Stimulated activated CD4-positive, alpha-beta T cell treated with anti-CD3 and anti-CD28 coated beads, Interleukin-12 subunit alpha, Interleukin-12 subunit beta, amount 100 ng/mL, for 24 hours (primary cell): ENCODE measurements at places on chromosomes 6 and 20.

- DNase-seq: no peak
Observed at GRCh38 chr20:17897566-17898307, 70.9 kb downstream of the SNX5 start.

DNA sequence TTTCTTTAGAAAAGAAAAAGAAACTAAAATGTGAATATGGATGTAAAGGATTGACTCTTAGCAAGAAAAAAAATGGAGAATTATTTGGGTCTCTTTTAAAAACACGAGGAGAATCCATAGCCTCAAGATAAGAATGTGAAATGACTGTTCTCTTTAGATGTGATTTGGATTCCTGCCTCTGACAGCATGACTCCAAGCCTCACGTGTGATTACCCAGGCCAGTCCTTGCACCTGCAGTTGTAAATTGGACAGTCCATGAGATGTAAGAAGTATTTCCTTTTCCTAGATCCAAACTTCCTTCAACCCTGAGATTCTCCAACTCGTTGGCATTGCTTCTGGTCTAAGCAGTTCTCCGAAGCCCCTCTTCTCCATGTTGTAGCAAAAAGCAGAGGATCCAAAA, 31.9 kb downstream of the SLC2A12 start:
- no peak for DNase-seq

- DNase-seq: no peak
Observed at GRCh38 chr20:21031666-21032065, 74.5 kb downstream of the LINC00237 start.

DNA sequence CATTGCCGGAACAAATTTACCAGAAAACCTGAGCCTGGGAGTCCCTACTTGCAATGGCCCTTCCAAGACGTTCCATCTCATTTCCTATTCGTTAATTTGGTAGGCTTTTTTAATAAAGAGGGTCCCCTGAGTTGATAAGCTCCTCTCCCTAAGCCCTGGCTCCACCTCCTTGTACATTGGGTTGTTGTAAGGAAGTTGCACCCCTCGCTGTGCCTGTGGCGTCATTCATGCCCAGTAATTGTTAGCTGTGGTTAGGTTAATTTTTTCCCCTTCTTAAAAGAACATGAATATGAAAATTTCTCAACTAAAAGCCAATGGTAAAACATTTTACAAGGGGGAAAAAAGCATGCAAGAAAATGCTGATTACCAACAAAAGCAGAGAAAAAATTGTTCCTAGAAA, 91.9 kb downstream of the SLC24A3 start:
- DNase-seq: no peak

DNA sequence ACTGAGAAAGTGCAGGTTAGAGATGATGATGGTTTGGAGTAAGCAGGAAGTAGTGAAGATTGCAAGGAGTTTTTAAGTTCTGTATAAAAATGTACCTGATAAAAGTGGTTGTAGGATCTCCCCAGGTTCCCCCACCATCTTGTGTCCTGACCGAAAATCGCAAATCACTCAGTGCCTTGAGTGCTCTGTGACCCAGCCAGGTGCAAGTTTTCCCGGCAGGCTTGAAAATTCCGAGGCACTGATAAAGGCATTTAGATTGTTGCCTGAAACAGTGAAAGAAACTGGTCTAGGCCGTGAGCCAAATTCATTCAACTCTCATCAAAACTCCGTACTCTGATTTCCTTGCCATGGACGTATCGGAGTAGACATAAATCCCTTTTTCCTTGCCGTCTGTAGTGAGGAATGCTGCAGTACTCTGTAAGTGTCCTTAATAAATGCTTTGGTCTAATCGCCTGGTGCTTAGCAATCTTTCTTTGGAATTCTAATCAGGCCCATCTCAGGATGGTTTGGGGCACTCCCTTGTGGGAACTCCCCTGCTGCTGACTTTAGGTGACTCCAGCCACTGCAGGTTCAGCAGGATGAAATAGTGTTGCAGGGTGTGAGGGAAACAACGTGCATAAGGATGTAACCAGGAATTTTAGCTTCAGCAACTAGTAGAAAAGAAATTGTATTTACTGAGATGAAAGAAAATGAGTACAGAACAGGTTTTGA, 1199.8 kb upstream of the MAP3K7 start:
- no peak for DNase-seq

DNA sequence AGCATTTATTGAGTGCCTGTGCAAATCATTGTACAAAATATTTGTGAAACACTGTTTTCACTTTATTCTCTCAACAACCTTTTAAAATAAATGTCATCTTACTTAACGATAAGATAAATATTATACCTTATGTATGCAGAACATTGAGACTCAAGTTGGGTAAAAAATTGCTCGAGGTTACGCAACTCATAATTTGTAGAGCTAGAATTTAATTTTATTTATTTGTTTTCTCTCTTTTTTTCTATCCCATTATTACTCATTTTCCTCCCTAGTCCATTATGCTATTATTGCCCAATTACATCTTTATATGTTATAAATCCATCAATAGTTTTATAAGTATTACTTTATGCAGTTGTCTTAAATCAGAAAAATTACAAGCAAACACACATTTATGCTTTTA, 77.4 kb upstream of the ELOVL5 start:
- DNase-seq: no peak

DNA sequence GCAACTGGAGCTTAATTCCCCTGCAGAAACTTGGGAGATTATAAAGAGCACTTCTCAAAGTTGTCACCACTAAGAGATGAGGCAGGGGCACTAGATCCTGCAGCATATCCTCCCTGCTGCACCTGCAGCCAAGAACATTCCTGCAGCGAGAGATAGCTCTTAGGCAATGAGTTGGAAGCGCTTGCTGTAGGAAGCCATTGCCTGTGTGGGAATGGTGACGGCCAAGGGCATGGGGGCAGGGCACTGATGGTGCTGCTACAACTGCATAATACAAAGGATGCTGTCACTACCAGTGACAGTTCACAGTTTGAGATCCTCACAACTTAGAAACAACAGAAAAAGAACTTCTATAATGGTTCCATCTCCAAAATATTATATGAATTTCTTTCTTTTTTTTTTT, 89.9 kb downstream of the CDS2 start:
- DNase-seq: no peak

GRCh38 chr6:43508481-43509141, 1.5 kb downstream of the LRRC73 start:
- no peak for DNase-seq

- DNase-seq: no peak
Observed at GRCh38 chr6:6942091-6942490, 165.7 kb upstream of the RREB1 start.

DNA sequence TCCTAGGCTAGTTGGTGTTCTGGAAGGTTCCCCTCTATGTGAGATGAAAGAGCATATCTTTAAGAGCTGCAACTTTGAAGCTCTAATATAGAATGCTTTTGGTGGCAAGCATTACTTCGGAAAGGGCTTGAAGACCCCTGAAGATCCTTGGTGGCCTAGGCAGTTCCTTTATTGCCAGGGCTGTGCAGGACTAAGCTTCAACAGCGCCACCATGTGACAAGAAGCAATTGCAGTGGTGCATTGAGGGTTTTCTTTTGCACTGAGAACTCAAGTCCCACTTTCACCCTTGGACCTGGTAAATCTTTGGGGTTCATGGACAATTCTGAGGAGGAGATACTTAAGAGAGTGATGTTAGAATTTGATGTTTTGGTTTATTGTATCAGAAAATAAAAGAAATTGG, 237.4 kb upstream of the GMDS start:
- no peak for DNase-seq

GRCh38 chr6:131129689-131130553, 5.3 kb upstream of the AKAP7 start:
- DNase-seq: no peak

GRCh38 chr6:44151348-44152108, 7.1 kb upstream of the CAPN11 start:
- DNase-seq: peak; percentile 59

- no peak for DNase-seq
Observed at GRCh38 chr6:112935402-112936078, 588.4 kb downstream of the RFPL4B start.

DNA sequence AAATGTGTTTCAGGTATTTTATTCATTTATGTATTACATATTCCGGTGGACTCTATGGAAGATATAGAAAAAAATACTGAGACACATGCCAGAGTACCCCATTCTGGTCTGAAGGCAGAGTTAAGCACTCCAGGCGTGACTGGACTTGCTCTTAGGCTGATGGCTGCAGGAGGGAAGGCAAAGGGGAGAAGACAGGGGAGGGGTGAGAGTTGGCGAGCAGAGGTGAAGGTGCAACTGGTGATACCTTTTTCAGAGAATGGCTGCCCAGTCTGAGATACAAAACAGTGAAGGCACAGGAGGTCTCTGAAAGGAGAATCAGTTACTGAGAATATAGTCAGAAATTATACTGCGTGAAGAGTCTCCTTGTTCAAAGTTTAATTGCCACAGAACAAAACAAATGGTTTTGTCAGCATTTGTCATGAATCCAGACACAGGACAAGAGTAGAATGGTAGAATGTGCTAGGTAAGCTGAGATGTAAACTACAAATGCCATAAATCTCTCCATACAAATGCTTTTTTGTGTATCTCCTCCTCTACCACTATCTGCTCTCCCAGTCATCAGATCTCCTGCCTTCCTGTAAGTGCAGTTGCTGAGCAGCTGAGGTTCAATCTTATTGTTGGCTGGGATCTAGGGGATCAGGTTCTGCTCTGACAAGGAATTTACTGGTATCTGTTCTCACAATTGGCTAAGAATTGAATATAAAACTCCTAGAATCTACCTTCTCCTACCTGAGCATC, 104.2 kb upstream of the DST start:
- no peak for DNase-seq

- DNase-seq: no peak
Observed at GRCh38 chr20:40056171-40056570, 632.9 kb downstream of the MAFB start.

DNA sequence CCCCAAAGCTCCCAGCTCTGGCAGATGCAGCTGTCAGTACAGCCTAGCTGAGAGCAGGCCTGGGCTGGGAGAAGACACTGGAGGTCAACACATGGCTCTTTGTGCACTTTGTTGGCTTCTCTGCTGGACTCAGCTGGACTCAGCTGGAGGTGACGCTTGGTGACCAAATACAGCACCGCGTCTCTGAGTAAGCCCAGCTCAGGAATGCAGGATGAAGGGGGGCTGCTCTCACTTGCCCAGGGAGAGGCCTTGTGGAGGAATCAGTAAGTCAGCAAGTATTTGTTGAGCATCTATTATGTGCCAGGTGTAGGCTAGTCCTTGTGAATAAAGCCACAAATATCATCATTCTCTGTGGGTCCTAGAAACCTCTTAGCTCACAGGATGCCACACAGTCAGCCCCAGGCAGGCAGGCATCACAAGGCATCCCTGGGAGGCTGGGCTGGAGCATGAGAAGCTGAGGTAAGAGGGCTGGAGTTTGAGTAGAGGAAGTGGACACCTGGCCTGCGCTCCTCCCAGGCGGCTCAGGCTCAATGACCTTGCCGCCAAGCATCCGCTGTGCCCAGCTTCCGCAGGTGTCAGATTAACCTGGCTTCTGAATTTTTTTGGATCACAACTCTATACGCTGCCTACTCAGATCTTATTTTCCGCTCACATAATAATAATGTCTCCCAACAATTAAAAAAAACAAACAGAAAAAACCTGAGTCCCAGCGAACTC, 95.4 kb downstream of the TMEM170B start:
- DNase-seq: no peak

- no peak for DNase-seq
Observed at GRCh38 chr6:38214159-38214558, 394.6 kb downstream of the ZFAND3 start.

DNA sequence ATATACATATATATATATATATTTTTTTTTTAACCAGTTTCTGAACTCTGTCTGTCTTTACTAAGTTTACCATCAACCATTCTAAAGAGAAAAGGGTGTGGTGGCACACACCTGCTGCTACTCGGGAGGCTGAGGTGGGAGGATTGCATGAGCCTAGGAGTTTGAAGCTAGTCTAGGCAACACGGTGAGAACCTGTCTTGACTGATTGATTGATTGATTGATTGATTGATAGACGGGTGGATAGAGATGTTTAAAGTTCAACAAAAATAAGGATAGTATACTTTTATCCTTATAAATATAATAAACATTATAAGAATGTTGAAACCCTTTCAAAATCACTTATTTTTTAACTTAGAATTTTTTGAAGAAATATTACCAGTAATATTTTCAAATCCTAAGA, 30.2 kb downstream of the CEP57L1 start:
- no peak for DNase-seq

DNA sequence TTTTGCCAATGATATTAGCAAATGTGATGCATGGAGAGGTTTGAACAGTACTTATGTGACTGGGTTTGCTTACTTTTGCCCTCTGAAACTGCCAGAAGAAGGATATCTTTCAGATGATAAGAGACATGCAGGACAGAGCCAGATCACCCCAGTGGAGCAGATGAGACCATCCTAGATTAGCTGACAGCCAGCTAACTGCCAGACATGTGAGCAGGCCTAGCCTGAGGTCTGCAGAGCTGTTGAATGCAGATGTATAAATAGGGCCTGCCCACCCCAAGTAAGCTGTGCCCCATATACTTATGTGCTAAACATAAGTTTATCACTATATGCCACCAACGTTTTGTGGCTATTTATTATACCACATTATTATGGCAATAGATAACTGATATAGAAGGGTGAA, 5.9 kb downstream of the ZSCAN31 start:
- DNase-seq: no peak

GRCh38 chr20:56781108-56781739, 152.1 kb downstream of the TFAP2C start:
- DNase-seq: no peak

GRCh38 chr20:18465536-18466200, 1.2 kb downstream of the DZANK1 start:
- DNase-seq: no peak

GRCh38 chr20:44835661-44836221, 25.4 kb upstream of the RIMS4 start:
- no peak for DNase-seq

GRCh38 chr6:25583099-25583498, 68.9 kb upstream of the SCGN start:
- no peak for DNase-seq

- DNase-seq: no peak
Observed at GRCh38 chr6:110322874-110323242, 35.3 kb downstream of the METTL24 start.

DNA sequence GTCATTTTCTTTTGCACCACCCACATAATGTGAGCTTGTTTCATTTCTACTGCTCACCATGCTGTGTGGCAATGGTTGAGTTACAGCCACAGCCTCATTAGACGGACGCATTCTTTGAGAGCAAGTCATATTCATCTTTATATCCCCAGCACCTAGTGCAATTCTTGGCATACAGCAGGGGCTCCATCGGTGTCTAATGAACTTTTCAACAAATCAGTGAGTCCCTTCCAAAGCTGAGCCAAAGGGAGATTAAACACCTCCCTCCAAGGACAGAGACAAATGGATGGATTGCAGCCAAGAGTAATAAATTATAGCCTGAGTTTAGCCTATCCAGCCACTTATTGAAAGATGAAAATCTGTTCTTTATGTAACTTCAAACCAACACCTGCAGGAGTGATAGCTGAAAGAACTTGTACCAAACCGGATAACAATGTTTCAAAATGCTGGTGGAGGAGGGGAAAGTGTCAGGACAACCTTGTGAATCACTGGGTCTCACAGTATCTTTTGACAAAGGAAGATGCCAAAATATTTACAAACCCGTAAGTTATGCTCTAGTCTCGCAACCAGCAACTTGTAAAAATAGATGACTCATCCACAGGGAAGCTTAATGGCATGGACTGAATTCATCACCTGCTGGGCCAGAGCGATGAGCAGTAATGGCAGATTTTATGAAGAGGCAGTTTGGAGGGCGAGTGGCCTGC, 139.0 kb downstream of the PXDC1 start:
- no peak for DNase-seq

- DNase-seq: no peak
Observed at GRCh38 chr6:105024803-105025202, 67.9 kb downstream of the LIN28B start.
